ENCODE measurements at places on chromosomes 11 and 22.

- DNase-seq = no peak
Observed at GRCh38 chr22:17384612-17385330, 15.5 kb downstream of the CECR2 start.

DNA sequence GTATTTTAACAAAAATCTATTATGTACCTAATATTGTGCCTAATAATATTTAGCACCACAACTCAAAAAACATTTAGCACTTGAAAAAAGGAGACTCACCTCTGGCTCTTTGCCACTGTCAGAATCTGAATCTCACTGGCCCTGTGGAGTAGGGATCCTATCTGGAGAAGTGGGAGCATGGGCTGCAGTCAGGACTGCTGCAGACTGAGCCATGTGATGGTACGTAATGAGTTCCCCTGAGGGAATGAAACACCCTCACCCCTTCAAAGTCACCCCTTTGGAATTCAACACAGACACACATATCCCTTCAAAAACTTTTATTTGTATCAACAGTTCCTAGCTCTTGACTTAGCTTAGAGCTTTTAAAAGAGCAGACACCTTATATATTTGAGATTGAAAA, 6.5 kb downstream of the PTPMT1 start:
- no peak for DNase-seq

DNA sequence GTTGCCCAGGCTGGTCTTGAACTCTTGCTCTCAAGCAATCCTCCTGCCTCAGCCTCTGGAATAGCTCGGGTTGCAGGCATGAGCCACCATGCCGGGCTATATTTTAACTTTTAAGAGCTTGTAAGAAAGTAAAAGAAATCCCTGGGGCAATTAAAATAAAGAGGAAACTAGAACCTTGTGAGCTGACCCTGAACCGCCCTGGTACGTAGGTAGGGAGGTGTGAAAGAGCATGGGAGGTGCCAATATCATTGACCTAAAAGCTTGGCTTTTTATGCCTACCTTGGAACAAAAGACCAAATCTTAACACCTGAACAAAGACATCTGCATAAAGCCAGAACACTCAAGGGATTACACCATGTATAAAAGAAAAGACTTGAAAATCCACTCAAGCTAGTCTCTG, 595.1 kb downstream of the SOX6 start:
- DNase-seq = no peak

DNA sequence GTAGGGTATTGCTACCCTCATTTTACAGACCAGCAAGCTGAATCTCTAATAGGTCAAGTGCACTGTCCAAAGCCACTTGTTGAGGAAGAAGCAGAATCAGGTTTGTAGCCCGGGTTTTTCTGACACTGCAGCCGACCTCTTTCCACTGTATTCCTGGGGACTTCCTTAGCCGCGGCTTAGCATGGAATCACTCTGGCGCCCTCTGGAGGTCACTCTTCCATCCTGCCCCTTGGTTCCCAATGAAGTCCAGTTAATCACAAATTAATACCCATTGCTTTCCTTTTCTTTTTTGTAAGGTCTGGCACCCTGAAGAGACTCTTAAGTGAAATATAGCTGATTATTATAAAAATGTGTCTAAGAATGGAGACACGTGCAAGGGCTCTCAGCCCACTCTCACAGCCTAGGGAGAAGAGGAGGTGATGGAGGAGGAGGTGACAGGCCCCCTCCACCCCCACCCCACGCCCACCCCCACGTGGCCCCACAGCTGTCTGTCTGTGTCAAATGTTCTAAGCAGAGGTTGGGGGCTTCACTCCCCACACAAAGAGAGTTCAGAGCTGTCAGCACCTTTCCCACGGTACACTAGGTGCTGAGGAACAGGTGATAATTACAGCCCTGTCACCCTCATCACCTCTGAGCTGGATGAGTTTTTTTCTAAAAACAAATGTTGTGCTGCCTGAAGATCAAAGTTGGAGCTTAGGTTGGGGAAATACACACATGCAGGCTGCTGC, 57.7 kb upstream of the DRD2 start:
- peak; percentile 24 for DNase-seq

- DNase-seq = peak; percentile 37
Observed at GRCh38 chr11:8697054-8697453, 14.5 kb downstream of the RPL27A start.

DNA sequence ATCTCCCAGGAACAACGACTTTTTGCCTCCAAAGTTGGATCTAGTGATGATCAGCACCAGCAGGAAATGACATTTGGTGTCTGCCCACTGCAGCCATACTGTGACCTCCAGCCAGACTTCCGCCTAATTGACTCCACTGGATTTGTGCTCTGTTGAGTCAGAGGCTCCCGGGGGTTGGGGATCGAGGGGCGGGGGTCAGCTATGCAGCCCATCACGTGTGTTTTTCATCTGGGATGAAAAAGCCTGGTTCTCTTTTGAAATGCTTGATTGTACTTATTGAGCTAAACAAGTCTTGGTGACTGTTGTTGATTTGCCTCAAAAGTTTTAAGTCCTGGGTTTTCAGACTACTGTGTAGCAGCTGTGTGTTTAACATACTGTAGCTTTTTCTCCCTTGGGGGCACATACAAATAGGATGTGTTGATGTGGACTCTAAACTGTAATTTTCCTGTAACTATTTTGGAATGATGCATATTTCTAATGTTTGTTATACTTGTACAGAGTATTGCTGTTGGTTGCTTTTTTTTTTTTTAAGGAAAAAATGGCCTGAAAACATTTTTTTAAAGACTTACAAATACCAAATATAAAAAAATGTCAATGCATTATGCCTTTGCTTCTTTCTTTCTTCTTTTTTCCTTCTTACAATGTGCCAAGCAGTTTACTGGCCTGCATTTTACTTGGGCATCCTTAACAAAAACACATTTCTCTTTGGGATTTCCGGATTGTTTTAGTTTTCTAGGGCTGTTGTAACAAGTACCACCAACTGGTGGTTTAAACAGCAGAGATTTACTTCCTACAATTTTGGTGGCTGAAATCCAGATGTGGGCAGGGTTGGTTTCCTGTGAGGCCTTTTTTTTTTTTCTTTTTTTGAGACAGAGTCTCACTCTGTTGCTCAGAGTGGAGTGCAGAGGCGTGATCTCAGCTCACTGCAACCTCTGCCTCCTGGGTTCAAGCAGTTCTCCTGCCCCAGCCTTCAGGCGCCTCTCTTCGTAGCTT, 46.1 kb upstream of the OR4B1 start:
- DNase-seq = peak; percentile 16

DNA sequence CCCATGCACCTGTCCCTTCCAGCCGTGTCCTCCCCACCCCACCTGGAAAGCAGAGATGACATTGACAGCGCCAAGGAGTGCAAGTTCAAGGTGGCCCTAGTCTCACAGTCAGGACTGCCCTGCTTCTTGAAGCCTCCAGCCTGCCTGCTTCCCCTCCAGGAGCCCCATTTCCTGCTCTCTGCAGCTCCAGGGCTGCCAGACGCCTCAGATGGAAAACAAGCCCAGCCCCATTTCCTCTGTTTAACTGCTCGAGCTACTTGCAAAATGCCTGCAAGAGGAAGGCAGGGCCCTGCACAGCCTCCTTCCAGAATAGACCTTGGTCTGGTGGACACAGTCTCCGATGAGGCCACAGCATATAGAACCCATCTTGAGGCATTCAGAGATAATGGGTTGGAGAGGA, 5.0 kb upstream of the DGKZ start:
- peak; percentile 87 for DNase-seq

DNA sequence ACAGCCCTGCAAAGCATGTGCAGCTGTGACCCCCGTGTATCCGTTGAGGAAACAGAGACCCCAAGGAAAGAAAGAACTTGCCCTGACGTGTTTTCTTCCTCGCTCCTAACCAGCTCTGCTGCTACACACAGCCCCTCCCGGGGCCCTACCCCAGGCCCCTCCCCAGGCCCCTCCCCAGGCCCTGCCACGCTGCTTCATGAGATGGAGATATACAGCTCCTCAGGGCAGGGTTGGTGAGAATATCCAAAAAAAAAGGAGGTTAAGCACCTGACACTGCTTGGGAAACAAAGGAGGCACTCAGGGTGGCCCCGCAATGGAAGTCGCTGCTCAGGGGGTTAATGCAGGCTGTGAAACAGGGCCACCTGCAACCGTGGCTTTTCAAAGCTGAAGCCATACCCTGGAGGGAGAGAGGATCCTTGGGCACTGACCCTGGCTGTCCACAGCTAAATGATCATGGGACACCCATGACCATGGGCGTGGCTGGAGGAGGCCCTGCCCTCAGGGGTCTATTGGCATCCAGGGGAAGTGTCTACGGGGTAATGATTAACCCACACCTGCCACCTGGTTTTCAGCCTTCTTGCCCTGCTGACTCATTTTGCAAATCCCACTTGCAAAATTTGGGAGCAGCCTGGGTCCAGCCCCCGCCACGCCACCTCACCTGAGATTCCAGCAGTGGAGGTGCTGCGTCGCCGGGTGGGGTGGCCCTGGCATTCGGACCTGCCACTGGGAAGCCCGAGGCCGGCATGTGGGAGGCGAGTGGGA, 112.1 kb upstream of the ANO1 start:
- DNase-seq = no peak

- DNase-seq = no peak
Observed at GRCh38 chr11:67242548-67242947, 23.7 kb upstream of the GRK2 start.

- DNase-seq = no peak
Observed at GRCh38 chr11:30454111-30454510, 131.2 kb downstream of the ARL14EP start.

DNA sequence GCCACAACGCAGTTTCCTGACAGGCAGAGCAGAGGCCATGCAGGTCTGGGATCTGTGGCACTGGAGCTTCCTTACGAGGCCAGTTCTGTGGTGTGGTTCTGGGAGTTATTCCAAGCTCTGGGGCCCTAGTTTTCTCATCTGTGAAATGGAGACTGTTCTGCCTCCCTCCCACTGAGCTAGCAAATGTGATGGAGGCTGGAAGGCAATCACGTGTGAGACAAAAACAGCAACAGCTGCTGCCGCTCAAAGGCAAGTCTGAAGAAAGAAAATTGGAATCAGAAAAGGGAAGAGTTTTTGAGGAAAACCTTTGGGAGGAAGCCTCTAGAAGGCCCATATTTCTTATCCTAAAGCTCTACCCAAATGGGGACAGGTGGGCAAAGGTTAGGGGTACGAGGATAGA, 8.3 kb upstream of the RIC3 start:
- no peak for DNase-seq

GRCh38 chr11:28571371-28571770, 463.2 kb downstream of the METTL15 start:
- no peak for DNase-seq

- no peak for DNase-seq
Observed at GRCh38 chr11:23391031-23391430, 530.8 kb upstream of the CCDC179 start.

- DNase-seq = no peak
Observed at GRCh38 chr22:43772831-43773230, 39.3 kb downstream of the EFCAB6 start.

DNA sequence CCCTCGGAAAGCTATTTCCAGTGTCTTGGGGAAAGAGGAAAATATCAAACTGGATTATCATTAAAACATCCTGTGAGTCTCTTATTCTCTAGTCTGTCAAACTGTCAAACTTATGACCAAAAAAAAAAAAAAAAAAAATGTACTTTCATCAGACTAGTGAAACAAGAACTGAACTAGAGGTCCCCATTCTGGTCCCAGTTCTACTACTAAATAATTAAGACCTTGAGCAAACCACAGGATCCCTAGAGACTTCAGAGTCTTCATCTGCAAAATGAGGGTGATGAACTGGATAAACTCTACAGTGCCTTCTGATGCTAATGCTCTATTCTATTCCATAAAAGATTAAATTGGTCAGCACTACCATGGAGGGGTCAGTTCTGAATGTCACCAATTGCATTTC, 105.8 kb downstream of the SERGEF start:
- no peak for DNase-seq

GRCh38 chr11:72079819-72080325, 470 bp downstream of the NUMA1 start:
- no peak for DNase-seq

- DNase-seq = no peak
Observed at GRCh38 chr11:6746086-6746618, 25.6 kb downstream of the OR2AG2 start.

GRCh38 chr22:39618996-39619530, 48.5 kb downstream of the CACNA1I start:
- no peak for DNase-seq

- no peak for DNase-seq
Observed at GRCh38 chr22:27557286-27558008, 244.1 kb downstream of the MN1 start.

DNA sequence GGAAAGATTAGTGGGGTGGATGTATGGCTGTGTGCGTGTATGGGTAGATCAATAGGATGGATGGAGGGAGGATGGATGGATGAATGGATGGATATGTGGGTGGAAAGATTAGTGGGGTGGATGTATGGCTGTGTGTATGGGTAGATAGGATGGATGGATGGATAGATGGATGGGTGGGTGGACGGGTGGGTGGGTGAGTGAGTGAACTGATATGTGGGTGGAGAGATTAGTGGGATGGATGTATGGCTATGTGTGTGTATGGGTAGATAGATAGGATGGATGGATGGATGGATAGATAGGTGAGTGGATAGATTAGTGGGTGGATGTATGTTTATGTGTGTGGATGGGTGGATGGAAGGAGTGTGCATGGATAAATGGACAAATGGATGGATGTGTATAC, 87.6 kb upstream of the LDLRAD3 start:
- DNase-seq = no peak

DNA sequence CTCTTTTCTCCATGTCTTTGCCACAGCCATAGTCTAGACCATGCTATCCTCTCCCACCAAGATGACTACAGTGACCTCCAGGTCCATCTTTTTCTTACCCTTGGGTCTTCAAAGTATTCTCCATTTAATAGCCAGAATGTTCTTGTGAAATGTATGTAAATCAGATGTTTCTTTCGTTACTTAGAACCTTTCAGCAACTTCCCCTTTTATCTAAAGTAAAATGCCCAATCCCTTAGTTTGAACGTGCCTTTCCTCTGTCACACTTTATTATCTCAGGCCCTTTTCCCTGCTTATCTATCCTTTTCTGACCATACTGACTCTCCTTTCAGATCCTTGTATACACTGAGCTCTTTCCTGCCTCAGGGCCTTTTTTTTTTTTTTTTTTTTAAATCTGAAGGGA, 17.9 kb downstream of the RBM4B start:
- peak; percentile 27 for DNase-seq

GRCh38 chr11:83695046-83695445, 408.9 kb upstream of the CCDC90B start:
- DNase-seq = no peak

DNA sequence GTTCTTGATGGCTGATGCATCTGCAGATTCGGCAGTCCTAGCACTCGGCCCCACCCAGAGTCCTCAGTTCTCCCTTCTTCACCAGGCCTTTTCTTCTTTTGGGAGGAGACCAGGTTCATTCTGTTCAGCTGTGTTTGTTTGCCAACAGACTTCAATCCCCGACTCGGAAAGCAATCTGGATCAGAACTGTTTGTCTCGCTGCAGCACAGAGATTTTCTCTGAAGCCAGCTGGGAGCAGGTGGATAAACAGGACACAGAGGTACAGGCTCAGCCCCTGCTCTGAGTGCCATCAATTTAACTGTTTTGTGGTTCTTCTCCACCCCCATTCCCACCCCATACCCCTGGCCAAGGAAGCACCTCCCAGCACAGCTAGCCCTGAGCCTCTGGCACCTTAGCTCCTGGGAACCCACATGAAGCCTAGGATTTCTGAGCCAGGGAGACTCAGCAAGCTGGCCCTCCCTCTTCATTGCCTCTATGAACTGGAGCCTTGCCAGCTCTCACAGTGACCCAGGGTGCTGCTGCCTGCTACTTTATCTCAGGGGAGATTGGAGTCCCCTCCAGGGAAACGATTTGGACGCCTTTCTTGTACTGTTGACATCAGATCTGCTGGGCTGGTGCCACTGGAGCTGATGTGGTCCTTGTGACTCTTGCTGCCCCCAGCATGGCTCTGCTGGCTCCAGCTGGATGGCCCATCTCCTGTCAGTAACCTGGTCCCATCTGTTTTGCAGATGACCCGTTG, 58.2 kb upstream of the HORMAD2 start:
- DNase-seq = no peak
